Islet precursor cell (in vitro differentiated cells): ENCODE measurements at places on chromosomes 7 and 10.

DNA sequence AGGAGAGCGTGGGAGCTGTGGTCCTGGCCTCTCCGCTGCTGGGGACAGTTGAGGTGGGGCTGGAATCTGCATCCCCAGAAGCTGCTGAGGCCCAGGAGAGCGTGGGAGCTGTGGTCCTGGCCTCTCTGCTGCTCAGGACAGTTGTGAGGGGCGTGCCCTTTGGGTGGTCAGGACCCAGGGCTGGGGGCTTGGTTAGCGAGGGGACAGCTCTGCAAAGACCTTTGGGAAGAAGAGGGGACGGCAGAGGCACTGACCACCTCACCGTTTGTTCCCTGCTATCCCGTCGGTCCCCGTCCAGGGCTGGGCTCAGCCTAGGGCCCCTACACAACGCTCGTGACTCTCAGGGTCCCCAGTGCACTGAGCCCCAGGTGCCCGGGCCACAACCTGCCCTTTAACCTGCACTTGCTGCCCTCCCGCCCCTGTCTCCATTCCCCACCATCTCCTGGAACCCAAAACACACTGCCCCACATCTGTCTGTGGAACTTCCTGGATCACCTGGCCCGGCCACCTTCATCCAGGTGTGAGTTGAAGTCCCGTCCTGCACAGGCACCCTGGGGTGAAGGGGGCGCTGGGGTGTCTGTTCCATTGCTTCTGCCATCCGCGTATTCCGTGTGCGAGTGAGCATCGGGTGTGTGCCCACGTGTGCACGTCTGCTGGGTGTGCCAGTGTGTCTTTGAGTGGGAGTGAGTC, 14.1 kb downstream of the FOXL3 start:
- no peak for DNase-seq

- peak; percentile 84 for DNase-seq
Observed at GRCh38 chr7:128697302-128697905, 25.3 kb downstream of the GARIN1A start.

DNA sequence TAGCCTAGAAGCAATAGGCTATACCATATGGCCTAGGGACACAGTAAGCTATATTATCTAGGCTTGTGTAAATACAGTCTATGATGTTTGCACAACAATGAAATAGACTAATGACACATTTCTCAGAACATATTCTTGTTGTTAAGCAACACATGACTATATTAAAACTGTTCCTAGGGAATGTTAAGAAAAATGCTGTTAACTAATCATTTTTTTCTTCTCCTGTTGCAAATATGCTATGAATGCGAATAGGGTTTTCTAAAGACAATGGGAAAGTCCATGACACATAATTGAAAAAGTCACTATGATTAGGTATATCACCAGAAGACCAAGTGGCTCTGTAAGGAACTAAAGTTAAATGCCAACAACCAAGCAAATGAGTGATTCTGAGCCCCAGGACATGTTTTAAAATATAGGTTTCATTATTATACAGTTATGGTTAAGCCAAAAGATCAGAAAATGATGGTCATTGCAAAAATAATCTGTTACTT, 454.0 kb upstream of the SORCS1 start:
- no peak for DNase-seq

- no peak for DNase-seq
Observed at GRCh38 chr7:27121684-27122076, 8.9 kb downstream of the HOXA4 start.

DNA sequence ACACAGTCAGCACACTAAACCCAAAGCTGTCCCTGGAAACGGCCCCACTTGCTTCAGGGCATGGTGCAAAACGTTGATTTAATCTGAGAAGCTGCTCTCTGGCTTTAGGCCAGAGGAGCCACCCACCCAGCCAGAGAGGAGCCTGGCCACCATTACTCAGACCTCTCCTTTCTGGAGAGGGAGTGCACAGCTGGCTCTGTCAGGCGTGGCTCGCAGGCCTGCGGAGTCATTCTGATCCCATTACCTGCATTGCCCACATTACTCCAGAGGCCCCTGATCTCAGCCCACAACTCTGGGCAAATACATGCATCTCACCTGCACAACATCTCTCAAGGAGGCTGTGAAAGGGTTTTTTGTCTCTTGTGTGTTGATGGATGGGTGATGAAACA, 370.0 kb upstream of the IGFBP3 start:
- peak; percentile 97 for DNase-seq

GRCh38 chr7:40551685-40552576, 417.1 kb downstream of the SUGCT start:
- DNase-seq = peak; percentile 58

GRCh38 chr10:127290850-127291249, 94.5 kb upstream of the INSYN2A start:
- no peak for DNase-seq

GRCh38 chr7:36180121-36180520, 27.1 kb downstream of the EEPD1 start:
- DNase-seq = no peak

GRCh38 chr7:17436126-17436525, 137.7 kb downstream of the AHR start:
- DNase-seq = no peak

DNA sequence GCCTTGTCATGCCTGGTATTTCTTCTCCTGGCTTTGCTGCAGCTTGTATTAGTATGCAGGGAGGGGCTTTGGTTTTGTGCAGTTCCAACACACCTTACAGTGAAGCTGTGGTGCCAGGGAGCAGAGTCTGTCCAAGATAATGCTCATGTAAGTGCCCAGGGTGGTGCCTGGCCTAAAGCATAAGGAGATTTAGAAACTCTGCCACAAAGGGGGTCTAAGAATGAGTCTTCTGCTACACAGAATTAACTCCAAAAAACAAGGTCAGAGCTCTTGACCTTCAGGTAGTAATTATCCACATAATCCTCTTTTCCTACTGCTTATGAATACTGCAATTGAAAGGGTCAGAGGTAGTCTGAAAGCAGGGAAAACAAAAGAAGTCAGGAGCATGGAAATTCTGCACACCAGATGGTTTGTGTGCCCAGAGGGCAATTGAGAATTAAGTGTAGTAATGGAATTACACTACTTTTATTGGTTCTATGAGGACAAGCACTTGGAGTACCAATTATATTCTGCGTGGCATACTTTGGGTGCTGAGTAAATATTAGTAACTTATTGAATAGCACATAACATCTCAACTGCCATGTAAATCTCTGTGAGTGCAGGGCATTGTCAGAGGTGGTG, 121.5 kb downstream of the KAT6B start:
- DNase-seq = no peak

DNA sequence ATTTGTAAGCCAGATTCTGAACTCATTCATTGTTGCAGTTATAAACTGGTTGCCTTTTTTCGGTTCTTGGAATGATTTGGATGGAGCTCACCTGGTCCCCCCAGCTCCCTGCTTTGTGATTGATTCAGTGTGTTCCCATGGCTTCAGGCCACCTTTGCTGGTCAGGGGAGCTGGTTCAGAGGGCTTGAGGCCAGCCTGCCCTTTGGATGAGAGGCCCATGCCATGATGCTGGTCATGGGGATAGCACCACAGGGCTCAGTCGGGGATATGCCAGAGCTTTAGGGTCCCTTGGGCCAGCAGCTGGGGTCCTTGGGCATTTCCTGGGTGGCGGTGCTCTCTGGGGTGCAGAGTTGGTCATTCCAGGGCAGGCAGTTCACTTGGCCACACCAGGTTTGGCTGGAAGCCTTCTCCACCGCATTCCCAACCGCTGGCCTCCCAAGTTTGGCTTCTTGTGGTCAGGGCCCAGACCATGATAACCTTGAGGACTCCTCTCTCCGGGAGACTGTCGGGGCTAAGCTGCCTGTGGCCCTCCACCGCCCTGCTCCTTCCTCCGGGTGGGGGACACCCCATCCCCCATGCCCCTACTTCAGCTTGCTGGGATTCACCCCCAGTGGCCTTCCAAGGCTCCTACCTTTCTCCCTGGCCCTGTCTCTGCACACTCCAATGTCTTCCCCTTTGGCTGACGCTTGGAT, 65.1 kb downstream of the MGMT start:
- peak; percentile 59 for DNase-seq

GRCh38 chr10:58897236-58897635, 279.2 kb upstream of the PHYHIPL start:
- no peak for DNase-seq

DNA sequence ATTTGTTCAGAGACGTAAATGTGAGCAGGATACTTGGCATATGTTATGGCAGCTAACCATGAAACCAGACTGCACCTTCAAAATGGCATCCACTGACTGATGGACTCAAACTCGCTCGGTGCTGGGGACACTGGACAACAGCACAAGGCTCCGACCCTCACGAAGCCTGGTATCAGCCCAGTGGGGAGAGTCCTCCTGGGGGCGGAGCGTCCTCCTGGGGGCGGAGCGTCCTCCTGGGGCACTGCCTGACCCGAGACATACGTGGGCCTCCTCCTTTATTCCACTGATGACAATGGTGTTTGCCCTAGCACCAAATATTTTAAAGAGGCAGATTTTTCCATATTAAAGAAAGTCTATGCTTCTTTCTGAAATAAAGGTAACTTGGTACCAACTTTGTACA, 39.5 kb downstream of the ESYT2 start:
- DNase-seq = no peak

- DNase-seq = no peak
Observed at GRCh38 chr10:111473361-111473760, 396.5 kb downstream of the ADRA2A start.
